Femur (tissue), 1 donor: ENCODE measurements at places on chromosomes 7 and 10.
A peak's percentile ranks its signal among the peaks of the same experiment; 100 is the strongest.

- no peak for DNase-seq
These were observed 692 bp downstream of the CARD11 start for GRCh38 chr7:3042861-3043489.

- DNase-seq: no peak
These were observed 14.7 kb upstream of the TMEM236 start for GRCh38 chr10:17737027-17737965.

DNA sequence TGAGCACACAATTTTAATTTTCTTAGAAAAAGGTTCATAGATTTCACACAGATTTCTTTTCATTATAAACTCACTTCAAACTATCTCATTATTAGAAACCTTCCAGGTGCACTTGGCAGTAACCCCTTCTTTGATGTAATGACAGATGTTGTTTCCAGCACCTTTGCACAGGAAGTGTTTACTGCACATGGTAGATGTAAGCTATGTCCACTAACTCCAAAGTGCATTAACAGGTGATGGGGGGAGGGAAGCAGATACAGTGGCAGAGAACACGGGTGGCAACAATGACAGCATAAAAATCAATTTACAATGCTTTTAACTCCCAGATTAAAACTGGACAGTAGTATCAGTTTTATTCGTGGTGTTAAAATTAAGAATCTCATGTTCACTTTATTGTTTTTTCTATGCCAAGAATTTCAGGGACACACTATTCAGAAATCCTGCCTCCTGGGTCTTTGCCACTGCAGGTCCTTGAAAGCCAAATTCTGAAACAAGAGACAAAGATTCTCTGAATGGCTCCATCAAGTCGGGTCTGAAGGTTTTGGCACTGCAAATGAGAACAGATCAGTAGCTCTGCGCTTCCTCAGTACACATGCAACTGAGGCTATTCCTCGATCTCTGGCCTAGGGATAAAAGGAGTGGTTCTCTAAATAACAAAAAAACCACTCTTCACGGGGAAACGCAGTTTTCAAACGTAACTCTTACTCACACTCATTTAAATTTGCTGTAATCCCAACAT lies 187.7 kb downstream of the JAZF1 start:
- no peak for DNase-seq

GRCh38 chr10:11023009-11023953 lies 5.6 kb downstream of the CELF2 start:
- DNase-seq: no peak

GRCh38 chr7:90613088-90613498 lies 17.0 kb downstream of the CDK14 start:
- no peak for DNase-seq

DNA sequence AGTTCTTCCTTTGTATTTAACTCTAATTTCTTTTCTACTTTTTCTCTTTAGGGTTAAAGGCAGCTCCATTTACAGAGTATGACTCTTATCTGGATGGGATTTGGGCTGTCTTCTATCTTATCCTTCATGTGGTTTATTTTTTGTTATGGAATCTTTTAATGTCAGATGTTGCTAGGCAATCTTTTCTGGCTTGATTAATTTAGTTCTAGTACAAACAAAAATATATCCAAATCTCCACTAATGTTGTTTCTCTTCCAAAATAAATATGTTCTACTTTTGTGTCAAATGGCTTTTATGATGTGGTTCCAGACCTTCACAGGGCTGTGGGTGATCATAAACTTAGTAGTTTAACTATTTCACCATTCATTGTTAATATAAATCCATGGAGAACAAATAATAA lies 246.9 kb downstream of the AHR start:
- DNase-seq: no peak

DNA sequence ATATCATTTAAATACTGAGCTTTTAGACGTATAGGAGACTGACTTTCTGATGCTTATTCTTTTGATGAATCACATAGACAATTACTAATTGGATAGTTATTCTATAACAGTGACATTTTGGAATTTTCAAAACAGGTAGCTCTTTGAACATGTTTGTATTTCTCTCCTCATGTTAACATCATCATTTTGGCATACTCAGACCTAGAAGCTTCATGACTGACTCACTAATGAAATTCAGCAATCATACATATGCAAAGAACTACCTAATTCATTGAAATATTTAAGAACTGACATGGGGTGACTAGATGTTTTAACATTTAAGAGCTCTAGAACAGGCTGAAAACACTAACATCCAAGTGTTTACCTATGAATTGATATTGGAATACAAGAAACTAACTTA lies 192.3 kb downstream of the VTI1A start:
- DNase-seq: no peak

GRCh38 chr7:29090151-29090805 lies 56.1 kb downstream of the CPVL start:
- DNase-seq: no peak

GRCh38 chr10:69696073-69696731 lies 66.2 kb downstream of the FAM241B start:
- DNase-seq: peak; percentile 44

GRCh38 chr7:102046373-102047117 lies 229.1 kb downstream of the CUX1 start:
- DNase-seq: no peak

DNA sequence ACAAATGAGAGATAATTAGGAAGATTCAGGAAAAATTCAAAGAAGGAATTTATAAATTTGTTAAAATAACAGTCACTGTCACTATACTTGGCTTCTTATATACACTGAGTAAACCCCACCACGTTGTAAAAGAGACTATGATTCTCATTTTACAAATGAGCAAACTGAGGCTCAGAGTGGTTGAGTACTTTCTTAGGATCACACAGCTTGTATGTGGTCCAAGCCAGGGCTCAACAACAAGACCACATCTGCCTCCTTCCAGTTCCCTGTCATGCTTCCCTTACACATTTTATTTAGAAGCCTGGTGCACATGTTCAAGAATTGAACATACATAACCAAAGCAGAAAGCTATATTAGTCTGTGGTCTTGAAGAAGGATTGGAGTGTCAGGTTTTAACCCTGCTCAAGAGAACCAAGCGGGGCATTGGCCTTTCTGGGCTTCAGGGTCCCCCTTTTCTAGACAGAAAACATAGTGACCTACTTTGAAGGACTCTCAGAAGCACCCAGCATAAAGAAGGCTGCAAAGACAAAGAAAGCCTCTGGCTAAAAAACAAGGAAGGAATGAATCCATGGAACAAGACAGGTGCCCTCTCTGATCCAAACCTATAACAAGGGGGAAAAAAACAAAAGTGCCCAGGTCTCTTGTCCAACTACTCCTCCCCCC lies 846 bp downstream of the MRLN start:
- DNase-seq: no peak

DNA sequence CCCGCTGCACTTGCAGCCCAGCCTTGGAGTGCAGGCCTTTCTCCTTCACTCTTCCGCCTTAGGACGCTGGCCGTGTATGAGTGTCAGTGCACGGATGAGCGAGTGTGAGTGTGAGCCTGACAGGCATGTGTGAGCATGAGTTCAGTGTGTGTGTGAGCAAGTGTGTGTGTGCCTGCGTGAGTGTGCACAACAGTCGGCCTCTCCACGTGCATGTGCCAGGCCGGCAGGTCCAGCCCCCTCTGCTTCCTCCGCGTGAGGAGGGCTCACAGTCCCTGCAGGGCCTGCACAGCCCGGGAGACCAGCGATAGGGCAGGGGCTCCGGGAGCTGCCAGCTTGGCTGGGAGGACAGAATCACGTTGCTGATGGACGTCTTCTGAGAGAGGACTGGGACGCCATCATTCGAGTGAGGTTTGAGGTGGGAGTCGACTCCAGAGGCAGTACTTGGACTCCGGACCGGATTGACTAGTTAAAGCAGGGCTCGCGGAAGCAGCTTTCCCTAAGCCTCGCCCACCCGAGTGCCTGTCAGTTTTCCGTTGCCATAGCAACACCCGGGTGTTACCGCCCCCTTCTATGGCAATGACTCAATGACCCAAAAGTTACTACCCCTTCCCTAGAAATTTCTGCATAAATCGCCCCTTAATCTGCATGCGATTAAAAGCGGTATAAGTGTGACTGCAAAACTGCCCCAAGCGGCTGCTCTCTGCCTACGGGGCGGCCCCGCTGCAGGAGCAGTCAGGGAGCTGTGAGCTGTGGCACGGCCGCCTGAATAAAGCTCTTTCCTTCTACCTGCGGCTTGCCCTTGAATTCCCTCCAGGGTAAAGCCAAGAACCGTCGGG lies 19.6 kb upstream of the CFAP46 start:
- peak; percentile 80 for DNase-seq

- DNase-seq: no peak
These were observed 32.8 kb downstream of the MYO3A start for GRCh38 chr10:25966844-25967243.

DNA sequence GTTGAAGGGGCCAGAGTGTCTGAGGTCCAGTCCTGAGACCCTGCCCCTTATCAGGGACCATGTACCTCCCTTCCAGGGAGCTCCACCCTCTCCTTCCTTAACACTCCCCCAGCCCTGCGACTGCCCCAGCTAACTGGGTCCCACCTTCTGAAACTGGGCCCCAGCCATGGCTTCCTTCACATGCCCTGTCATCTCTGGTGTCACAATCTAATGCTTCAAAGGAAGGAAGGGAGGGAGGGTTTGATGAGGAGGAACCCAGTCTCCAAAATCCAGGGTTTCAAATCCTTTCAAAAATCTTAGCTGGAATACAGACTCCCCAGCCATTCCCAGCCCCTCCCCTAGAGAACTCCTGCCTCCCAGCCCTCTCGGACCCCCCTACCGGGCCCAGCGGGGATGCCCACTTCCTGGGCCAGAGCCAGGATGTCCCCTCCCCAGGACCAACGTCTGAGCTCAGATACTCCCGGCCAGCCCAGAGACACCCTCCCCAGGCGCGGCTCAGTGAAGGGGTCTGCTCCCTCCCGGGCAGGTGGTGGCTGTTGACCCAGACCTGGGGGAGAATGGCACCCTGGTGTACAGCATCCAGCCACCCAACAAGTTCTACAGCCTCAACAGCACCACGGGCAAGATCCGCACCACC lies 18.0 kb downstream of the C10orf105 start:
- DNase-seq: no peak

- no peak for DNase-seq
These were observed 7.0 kb downstream of the FAM221A start for GRCh38 chr7:23687011-23687410.

GRCh38 chr7:108403597-108404217 lies 52.5 kb downstream of the NRCAM start:
- no peak for DNase-seq

DNA sequence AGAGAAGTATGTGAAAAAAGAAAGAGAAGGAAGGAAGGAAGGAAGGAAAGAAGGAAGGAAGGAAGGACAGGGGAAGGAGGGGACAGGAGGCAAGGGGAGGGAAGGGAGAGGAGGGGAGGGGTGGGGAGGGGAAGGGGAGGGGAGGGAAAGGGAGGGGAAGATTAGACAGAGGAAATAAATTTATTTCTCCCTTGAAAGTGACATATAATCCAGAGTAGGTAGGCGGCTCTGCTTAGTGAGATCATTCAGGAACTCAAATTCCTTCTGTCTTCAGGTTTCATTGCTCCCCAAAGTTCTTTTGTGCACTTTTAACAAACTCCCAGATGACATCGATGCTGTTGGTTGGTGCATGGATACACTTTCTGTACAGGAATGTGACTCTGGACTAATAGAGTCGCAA lies 594.7 kb upstream of the STEAP1 start:
- no peak for DNase-seq

DNA sequence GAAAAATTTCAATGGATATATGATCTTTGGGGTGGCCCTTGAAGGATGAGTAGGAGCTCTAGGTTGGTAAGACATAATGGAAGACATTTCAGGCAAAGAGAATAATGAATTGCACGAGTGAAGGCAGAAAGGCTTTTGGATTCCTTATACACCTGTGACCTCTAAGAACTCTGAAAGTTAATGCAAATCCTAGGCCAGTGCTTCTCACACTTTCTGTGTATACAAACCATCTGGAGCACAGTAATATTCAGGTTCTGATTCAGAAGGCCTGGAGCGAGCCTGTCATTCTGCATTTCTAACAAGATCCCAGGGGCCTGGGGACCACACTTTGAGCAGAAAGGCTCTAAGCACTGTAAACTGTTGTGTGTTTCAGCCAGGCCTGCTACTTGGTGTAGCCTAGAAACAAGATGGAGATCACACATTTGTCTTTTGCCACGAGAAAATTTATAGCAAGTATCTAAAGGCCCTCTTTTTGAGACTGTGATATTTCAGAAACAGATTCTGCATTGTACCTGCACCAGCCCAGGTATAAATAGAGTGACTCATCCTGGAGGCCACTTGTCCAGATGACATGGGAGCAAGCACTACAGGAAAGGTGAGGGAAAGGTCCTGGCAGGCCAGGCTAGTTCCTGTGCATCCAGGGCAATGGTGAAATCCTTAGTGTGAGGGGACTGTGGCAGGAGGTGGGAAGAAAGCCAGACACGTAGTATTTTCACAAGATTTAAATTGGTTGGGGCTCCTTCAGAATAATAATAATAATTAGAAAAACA lies 24.4 kb downstream of the MRPS33 start:
- no peak for DNase-seq

DNA sequence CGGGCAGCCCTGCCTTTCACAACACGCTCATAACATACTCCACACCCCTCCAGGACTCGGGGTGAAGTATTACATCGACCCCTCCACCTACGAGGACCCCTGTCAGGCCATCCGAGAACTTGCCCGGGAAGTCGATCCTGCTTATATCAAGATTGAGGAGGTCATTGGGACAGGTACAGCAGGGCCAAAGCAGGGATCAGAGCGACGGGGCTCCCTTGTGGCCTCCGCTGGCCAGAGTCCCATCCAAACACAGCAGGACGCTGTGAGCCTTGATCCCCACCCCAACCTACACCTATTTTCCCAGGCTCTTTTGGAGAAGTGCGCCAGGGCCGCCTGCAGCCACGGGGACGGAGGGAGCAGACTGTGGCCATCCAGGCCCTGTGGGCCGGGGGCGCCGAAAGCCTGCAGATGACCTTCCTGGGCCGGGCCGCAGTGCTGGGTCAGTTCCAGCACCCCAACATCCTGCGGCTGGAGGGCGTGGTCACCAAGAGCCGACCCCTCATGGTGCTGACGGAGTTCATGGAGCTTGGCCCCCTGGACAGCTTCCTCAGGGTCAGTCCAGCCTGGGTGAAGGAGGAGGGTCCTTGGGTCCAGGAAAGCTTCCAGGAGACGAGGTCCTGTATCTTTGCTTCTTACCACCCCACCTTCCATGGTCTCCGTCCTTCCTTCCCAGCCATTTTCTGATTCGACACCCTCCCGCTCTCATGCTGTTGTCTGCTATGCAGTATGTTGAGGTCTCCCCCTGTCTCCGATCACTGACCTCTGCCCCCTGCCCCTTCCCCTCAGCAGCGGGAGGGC lies 13.5 kb downstream of the EPHB6 start:
- no peak for DNase-seq

- DNase-seq: peak; percentile 76
These were observed 85.3 kb upstream of the ANKRD1 start for GRCh38 chr10:91006001-91006751.
